ENCODE measurements at places on chromosomes 5 and 9.

GRCh38 chr9:116686693-116687073 lies 422 bp upstream of the TRIM32 start:
- peak; percentile 12 for DNase-seq

GRCh38 chr9:1303932-1304331 lies 253.8 kb downstream of the DMRT2 start:
- DNase-seq, result peak; percentile 2

GRCh38 chr9:130927995-130928900 lies 10.8 kb downstream of the FIBCD1 start:
- DNase-seq, result peak; percentile 42

GRCh38 chr5:136212252-136212721 lies 19.3 kb upstream of the SMIM32 start:
- peak; percentile 47 for DNase-seq

- peak; percentile 51 for DNase-seq
Measured at GRCh38 chr9:18438300-18438925, 35.5 kb upstream of the ADAMTSL1 start.

DNA sequence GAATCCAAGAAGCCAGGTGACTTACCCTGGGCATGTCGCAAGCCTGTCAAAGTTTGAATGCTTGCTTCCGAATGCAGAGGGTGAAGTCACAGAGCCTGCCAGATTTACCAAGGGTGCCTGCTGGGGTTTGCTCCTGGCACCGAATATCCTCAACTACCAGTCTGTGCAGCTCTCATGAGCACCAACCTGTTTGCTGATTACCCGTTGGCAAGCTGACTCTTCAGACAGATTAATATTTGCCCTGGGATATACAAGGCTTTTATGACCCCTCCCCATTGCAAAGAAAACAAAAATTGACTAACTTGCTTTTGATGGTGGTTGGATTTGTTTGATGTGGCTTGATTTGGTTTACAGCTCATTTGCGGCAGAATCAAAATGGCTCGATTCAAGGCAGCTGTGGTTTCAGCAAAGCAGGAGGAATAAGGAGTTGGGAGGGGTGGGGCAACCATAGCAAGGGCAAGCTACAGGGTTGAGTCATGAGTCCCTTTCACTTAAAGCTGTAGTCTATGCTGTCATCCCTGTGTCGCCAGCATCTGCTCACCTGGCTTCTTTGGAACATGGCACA lies 82.3 kb upstream of the AGXT2 start:
- peak; percentile 43 for DNase-seq

All from fibroblast of skin of scalp (primary cell).